ENCODE measurements at places on chromosomes 2 and 18. TPM values are rescaled to one million over a fixed set of nuclear protein-coding genes. Genes with fewer than 3 reads are reported as not detected.

Gene FAM237A
- not detected for total RNA-seq

Gene TYW5
- total RNA-seq = 11.3 TPM

Gene TOGARAM2
- not detected for total RNA-seq

Gene ABHD1
- total RNA-seq = not detected

Gene CHCHD5
- 9.5 TPM for total RNA-seq

Gene CFAP221
- total RNA-seq = not detected

Gene POTEI
- not detected for total RNA-seq

Gene MBOAT2
- 22.4 TPM for total RNA-seq

Gene EML6
- 0.93 TPM for total RNA-seq

Gene MSTN
- under 0.01 TPM for total RNA-seq

Gene GPR75
- total RNA-seq = 2.9 TPM

Gene TMEM247
- total RNA-seq = not detected

Gene MRPL44
- total RNA-seq = 77.9 TPM

Gene APLF
- 5.4 TPM for total RNA-seq

Gene RNF125
- total RNA-seq = 1.4 TPM

Gene SERPINB12
- total RNA-seq = not detected

Gene KCNK3
- total RNA-seq = 0.33 TPM

Gene PROKR1
- total RNA-seq = not detected

Gene FIGN
- 8.0 TPM for total RNA-seq

Gene PSMA8
- total RNA-seq = not detected

Gene UBXN2A
- 24.1 TPM for total RNA-seq

Gene CROCC2
- under 0.01 TPM for total RNA-seq
